CD4-positive, alpha-beta T cell treated with Interleukin-17A for 4 hours (primary cell): ENCODE measurements at places on chromosomes 3 and 15.

- DNase-seq, result peak; percentile 4
Observed at GRCh38 chr15:29938361-29939335, 116.4 kb upstream of the TJP1 start.

DNA sequence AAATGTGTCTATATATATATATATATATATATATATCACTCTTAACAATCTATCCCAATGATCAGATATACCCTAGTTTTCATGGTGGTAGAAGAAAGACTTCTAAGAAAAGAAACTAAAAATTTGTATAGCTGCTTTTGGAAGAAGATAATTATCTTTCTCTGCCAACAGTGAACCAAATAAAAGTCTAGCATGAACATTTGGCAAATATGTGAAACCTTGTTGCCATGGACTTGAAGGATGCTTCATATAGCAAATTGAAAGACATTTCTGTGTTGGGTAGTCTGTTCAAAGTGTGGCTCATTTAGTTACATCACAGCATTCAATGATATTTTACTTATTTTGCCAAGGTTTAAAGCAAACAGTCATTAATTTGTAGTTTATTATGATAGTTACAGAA lies 219.9 kb upstream of the NECTIN3 start:
- no peak for DNase-seq

DNA sequence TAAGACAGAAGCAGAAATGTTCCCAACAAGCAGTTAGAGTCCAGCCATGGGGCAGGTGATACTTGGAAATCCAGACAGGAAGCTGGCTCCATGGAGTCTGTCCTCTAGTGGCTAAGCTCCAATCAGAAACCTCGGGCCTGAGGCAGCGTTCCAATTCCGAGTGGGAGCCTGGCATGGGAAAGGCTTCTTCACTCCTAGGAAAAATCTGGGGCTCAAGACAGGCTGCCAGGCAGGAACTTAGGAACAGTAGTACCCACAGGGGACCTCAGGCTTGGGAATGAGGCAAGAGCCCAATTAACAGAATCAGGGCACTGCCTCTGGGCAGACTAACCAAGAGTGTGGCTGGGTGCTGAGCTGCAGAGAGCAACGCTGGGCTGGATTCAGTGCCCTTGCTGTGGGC lies 6.2 kb upstream of the ATP13A4 start:
- no peak for DNase-seq

GRCh38 chr3:27358372-27358771 lies 10.8 kb downstream of the NEK10 start:
- no peak for DNase-seq

DNA sequence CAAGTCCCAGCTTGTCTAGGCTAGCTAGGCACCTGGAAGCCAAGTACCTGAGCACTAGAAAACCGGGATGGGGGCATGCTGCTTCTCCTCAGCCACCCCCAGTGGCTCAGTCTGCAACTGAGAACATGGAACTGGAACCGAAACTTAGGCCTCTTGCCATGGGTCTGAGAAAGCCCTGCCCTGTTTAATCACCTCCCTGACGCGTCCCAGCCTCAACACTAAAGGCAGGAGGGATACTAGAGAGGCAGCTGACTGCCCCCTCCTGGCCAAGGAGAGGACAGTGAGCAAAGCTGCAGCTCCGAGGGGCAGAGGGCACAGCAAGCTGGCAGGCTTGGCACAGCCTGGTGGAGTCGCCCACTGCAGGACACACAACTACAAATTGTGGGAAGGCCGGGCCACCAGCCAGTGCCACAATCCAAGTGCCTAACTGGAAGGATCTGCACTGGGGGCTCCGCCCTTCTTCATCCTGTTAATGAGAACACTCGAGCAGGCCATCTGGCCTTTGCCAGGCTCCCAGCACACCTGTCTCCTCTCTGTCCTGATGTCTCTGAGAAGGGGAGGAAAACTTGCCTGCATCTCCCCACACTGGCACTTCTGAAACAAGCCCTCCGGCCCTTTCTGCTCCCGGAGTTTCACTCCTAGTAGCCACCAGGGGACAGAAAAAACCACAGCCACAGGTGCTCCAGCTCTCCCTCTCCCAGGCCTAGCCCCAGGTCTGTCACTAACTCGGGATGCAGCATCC lies 53.7 kb downstream of the BDH1 start:
- peak; percentile 52 for DNase-seq
